ENCODE measurements at places on chromosomes 3 and 15.

GRCh38 chr3:105579439-105579838 lies 212.7 kb downstream of the ALCAM start:
- DNase-seq: peak; percentile 0

GRCh38 chr3:54647721-54648120 lies 280.1 kb downstream of the LRTM1 start:
- DNase-seq: no peak

DNA sequence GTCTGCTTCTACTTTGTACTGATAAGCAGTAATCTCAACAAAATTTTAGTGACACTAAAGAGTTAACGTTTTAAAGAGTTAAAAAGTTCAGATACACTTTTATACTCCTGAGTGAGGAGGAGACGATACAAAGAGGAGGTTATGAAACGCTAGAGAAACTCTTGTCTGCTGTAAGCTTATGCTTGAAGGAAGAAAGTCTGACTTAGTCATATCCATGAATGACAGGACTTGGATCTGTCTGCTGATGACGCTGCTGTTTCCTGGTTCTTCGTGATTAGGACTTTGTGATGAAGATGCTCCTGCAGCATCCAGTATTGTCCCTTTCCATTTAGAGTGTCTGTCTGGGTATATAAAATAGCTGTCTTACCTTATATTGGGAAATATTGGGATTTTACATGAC lies 15.8 kb downstream of the TCF12 start:
- DNase-seq: no peak

DNA sequence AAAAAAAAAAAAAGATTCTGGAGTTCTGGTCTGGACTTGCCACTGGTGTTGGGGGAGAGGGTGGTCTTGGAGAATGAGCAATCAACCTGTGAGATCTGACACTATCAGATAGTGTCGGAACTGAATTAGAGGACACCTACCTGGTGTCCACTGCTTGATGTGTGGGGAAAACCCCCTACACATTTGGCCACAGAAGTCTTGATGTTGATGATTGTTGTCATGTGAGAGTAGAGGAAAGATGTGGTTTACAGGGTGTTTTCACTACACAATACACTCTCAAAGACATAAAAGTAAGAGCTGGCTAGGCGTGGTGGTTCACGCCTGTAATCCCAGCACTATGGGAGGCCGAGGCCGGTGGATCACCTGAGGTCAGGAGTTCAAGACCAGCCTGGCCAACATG lies 36.9 kb upstream of the RAB7A start:
- no peak for DNase-seq

DNA sequence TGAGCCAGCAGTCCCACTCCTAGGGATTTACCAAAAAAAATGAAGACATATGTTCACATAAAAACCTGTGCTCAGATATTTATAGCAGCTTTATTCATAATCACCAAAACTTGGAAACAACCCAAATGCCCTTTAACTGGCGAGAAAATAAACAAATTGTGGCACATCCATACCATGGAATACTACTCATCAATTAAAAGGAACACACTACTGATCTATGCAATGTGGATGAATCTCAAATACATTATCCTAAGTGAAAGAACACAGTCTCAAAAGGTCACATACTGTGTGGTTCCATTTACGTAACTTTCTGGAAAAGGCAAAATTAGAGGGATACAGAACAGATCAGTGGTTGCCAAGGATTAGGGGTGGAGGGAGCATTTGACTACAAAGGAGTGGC lies 394.5 kb downstream of the SHQ1 start:
- no peak for DNase-seq

- DNase-seq: no peak
These were observed 24.9 kb downstream of the TXNRD3 start for GRCh38 chr3:126630020-126630419.

DNA sequence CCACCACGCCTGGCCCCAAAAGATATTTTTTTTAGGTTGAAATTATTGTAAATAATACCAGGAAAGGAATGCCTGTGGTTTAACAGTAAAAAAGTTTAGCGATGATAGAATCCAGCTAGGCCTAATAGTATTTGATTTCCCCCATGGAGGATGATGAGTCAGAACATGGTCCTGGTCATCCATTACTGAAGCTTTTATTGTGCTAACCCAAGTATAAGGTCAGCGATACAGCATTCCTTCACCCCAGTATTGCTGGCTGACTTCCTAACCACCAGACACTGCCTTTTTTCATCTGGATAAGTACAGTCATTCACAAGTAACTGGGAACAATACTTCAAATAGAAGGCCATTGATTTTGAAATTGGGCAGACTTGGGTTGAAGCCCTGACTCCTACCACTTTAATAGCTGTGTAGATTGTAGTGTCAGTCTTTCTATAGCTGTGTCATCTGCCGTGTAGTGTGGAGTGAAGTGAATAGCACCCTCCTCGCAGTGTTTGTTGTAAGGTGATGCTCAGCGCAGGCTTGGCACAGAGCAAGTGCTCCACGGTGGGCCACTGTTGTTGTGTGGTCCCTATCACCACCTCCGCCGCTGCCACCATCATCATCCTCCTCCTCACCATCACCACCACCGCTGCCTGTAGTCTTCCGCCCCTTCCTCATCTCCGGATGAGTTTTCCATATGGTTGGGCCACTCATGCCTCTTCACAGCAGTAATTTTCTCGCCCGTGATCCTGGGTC lies 436.0 kb upstream of the TPM1 start:
- peak; percentile 87 for DNase-seq

GRCh38 chr3:196198771-196199753 lies 12.1 kb downstream of the ZDHHC19 start:
- DNase-seq: no peak

DNA sequence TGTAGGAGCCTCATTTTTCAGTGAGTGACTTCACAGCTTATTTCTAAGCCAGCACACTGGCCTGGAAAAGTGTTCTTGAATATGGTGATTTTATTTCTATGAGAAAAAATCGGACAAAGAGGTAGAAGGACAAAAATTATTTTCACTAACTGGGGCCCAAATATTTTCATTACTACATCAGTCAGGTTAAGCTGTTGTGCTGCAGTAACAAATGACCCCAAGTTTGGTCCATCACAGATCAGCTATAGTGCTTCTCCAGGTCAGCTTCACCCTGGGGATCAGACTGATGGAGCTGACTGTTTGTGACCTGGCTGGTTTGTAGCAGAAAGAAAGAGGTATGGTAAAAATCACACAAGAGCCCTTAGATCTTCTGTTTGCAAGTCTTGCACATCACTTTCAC lies 97.9 kb upstream of the STT3B start:
- no peak for DNase-seq

DNA sequence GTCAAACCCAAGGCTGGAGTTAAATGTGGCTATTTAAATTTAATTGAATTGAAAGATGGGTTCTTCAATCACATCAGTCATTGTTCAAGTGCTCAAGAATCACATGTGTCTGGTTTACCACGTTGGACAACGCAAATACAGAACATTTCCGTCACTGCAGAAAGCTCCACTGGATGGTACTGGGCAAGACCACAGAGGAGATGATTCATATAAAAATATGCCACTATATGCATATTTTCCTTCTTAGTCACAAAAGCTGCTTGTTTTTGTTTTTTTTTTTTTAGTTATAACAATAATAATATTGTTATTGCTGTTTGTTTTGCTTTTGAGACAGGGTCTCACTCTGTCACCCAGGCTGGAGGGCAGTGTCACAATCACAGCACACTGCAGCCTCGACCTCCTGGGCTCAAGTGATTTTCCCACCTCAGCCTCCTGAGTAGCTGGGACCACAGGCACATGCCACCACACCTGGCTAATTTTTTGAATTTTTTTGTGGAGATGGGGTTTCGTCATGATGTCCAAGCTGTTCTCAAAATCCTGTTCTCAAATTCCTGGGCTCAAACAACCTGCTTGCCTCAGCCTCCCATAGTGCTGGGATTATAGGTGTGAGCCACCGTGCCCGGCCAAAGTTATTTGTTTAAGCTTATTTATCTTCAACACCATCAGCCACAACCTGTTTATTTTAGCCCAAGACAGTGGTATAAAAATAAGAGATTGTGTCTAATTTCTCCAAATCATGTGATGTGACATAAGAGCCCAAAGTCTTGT lies 19.4 kb downstream of the RTP3 start:
- DNase-seq: peak; percentile 45

DNA sequence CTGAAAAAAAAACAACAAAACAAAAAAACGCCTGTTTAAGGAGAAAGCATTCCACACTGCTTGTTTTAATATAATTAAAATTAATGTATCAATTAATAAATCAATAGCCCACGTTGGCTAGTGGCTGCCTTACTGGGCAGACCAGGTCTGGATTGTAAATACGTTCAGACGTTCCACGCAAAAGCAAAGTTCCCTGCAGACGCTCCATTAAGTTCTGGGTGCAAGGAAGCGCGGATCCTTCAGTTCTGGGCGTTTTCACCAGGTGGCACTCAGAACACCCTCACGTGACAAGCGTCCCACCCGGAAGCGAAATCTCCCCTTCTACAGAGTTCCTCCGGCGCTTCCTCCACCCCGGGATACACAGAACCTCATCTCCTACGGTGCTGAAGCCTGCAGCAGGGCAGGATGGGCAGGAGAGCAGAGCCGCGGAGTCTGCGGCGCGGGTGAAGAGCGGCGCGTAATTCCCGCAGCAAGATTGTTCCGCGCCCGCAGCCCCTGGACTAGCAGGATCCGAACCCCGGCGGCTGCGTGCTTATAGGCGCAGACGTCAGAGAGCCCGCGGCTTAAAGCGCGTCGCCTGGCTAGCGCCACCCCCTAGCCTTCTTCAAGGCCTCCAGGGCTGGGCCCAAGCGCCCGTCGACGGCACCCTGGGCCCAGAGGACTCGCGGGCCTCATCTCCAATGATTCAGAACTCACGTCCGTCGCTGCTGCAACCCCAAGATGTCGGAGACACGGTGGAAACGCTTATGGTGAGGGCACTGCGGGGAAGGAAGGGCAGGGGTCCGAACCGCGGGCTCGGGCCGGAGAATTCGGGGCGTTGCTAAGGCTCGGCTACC lies at the start of gene SLC25A38:
Gene SLC25A38, plus strand, starts transcription at position 326 of the 836 bp plus-strand sequence. Its CDS starts 355 bp downstream, at position 681.
- DNase-seq: no peak

DNA sequence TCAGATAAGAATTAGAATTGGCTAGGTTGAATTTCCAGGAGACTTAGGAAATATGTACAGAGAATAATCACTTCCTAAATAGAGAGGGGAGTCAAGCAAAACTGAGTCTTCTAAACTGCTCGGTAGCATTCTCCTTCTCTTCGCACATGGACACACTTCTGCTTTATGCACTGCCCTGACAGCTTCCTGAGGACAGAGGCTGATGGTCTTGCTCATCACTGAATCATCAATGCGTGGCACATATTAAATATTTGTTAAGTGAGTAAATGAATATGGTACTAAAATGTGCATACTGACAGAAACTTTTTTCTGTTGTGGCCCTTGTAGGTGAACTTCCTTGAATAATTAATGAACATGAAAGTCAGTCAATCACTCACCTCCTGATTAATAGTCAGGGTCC lies 315.5 kb downstream of the FHIT start:
- no peak for DNase-seq

DNA sequence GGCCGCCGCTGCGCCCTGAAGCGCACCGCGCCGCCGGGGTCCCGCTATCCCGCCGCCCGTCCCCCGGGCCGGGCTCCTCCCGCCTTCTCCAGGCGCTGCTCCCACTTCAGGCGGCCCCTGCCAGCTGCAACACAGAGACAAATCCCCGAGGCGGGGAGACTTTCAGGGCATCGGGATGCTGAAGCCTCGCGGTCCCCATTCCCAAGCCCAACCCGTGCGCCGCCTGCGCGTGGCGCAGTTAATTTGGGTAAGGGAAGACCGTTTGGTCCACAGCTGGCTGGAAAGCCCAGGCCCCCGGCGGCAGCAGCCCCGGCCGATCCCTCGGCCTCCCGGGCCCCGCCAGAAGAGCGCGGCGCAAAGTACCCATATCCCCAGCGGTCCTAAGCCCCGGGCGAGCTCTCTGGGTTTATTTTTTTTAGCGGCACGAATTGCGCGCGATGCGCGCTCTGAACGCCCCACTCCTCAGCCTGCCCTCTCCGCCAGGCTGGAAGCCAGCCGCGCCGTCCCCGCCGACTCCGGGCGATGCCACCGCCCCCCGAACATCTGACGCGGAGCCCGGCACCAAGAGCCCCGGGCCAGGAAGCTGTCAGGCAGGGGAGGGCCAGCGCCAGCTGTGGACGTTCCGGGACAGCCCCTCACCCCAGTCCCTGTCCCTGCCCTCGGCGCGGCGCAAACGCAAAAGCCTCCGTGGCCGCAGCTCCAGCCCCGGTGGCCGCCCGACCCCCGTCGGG lies 517 bp downstream of the FBN1 start:
- DNase-seq: no peak

DNA sequence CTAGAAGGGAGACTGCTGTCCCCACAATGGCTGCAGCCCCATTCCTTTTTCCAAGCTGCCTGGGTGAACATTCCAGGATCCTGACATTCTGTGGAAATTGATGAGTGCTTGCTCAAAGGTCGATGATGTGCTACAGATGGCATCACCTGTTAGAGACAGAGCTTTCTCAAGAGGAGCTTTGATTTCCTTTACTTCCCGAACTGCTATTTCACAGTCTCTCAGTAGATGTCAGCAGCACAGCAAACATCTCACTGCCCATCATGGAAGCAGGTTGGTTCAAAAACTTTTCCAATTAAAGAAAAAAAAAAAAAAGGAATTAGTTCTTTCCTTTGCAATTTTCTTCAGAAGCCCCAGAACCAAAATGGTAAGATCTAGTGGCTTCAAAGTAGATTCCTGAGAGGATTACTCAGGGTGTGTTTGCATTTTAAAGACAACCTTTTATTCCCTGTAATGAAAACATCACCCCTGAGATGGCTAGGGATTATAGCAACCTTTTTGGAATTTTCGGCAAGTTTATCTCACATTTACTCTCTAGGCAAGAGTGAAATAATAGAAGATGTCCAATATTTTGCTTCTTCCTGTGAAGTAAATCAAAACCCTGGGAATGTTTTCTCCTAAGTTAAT lies 44.8 kb downstream of the POLR2M start:
- no peak for DNase-seq

DNA sequence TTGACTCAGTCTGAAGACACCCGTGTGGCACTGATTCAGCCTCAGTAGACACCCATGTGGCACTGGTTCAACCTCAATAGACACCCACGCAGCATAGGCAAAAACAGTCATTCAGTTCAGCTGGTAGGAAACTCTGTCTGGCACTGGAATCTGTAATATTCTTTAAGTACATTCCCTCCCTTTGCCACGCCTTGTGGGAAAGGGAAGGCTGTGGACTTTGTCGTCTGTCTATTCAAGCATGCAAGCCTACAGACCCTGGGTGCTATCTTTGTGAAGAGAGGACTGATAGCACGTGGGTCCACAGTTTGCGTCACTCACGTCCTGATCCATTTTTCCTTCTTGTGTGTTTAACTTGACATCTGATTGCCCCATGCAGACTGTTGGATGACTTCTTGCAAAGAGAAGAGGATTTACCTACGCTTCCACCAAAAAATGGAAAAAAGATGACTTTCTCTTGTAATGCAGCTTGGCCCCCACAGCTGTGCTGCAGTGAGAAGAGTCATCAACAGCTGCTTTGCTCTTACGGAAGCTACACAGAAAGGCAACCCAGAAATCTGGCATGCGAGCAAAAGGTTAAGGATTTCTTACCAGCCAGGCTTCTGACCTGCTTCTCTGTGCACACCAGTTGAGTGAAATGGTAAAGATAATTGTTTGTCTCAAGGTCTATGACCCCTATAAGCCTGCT lies 278.1 kb downstream of the ULK4 start:
- DNase-seq: no peak

Data from amniotic stem cell (primary cell).